ENCODE measurements at places on chromosomes 4 and X. TPM values are rescaled to one million over a fixed set of nuclear protein-coding genes. Genes with fewer than 3 reads are reported as not detected.

- H3K27ac ChIP-seq = no peak overlapping the region
- no peak for DNase-seq
- H3K27me3 ChIP-seq = no peaks in the 10 kb centered on the region
- H3K36me3 ChIP-seq = no peaks in the 10 kb centered on the region
- H3K4me3 ChIP-seq = no peak overlapping the region
Measured at GRCh38 chrX:140723121-140723715, 13.7 kb downstream of the LINC00632 start.

DNA sequence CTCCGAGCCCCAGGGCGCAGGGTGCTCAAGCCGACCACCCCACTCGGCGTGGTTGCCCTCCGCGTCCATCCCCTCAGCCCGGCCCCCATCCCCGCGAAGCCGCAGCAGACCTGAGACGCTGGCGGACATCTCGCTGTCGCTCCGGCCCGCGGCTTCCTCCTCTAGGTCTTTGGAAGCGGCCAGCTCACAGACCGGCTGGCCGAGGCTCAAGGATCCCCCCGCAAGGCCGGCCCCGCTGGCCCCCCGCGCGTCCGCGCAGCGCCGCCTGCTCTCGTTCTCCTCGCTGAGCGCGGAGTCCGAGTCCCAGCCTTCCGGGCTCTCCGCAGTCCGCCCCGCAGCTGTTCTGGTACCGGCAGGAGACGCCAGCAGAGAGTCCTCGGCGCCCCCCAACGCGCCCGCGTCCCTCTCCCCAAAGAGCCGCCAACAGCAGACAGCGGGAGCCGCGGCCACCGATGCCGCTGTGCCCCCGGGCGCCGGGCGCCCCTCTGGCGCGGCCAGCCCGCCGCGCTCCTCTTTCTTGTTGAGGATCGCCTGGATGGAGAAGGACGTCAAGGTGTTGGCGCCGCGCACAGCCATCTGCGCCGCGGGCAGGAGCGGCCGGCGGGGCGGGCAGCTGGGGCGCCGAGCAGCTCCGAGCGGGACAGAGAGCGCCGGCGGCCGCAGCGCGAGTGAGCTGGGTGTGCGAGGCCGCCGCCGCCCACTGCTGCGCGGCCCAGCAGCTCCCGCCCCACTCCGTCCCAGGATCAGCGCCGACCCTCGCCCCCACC lies at the start of gene NKX3-2:
Gene NKX3-2, minus strand, starts transcription at position 670 of the 767 bp plus-strand sequence. Its CDS starts 94 bp downstream, at position 576.
- peaks cover 69% of the 10 kb centered on the region for H3K27me3 ChIP-seq
- H3K4me3 ChIP-seq = peak within 1 kb of the TSS; percentile 86
- DNase-seq = no peak
- H3K27ac ChIP-seq = peak within 1 kb of the TSS; percentile 58
- H3K36me3 ChIP-seq = peaks cover 10% of the 10 kb centered on the region

DNA sequence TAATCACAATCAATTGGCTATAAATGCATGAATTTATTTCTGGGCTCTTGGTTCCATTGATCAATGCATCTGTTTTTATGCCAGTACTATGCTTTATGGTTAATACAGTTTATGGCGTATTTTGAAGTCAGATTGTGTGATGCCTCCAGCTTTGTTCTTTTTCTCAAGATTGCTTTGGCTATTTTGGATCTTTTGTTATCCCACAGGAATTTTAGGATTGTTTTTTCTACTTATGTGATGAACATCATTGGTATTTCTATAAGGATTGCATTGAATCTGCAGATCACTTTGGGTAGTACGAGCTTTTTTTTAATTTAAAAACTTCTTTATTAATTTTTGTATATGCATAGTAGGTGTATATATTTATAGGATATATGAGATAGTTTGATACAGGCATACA lies 338.7 kb upstream of the IGFBP7 start:
- H3K27me3 ChIP-seq = no peaks in the 10 kb centered on the region
- no peak overlapping the region for H3K27ac ChIP-seq
- no peaks in the 10 kb centered on the region for H3K4me1 ChIP-seq
- DNase-seq = no peak
- no peaks in the 10 kb centered on the region for H3K36me3 ChIP-seq

GRCh38 chr4:150033901-150034300 lies 44.3 kb upstream of the DCLK2 start:
- peaks cover 6% of the 10 kb centered on the region for H3K27me3 ChIP-seq
- H3K36me3 ChIP-seq = no peaks in the 10 kb centered on the region
- H3K4me1 ChIP-seq = no peaks in the 10 kb centered on the region
- H3K27ac ChIP-seq = no peak overlapping the region

- H3K36me3 ChIP-seq = peaks cover 4% of the 10 kb centered on the region
- peak overlapping the region; percentile 87 for H3K27ac ChIP-seq
- no peaks in the 10 kb centered on the region for H3K27me3 ChIP-seq
Measured at GRCh38 chr4:42671431-42672194, 14.7 kb upstream of the ATP8A1 start.

Gene PDGFC
- not detected for total RNA-seq

Gene SHROOM3
- total RNA-seq = not detected
